NCI-H2227 treated with DMSO at 0.1 percent for 48 hours (cell line): ENCODE measurements at places on chromosomes 16 and 17.

DNA sequence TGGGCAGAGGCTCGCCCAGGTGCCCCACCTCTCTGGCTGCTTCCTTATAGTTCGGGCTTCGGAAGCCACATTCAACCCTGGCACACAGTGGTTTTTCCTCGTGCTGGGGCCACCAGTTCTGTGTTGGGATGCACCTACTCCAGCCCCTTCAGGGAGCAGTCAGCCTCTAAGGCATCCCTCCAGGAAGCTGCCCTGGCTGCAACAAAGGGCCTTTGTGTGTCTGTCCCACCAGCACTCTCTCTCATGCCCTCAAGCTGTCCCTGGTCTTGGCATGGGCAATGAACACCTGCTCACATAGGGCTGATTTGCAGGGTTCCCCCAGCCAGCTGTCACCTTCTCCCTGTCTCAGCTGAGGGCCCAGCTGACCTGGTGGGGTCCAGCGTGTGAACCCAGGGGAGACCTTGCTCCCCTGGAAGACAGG lies 754 bp upstream of the NOXO1 start:
- no peak for DNase-seq

GRCh38 chr16:13231365-13231764 lies 330.0 kb downstream of the SHISA9 start:
- no peak for DNase-seq

DNA sequence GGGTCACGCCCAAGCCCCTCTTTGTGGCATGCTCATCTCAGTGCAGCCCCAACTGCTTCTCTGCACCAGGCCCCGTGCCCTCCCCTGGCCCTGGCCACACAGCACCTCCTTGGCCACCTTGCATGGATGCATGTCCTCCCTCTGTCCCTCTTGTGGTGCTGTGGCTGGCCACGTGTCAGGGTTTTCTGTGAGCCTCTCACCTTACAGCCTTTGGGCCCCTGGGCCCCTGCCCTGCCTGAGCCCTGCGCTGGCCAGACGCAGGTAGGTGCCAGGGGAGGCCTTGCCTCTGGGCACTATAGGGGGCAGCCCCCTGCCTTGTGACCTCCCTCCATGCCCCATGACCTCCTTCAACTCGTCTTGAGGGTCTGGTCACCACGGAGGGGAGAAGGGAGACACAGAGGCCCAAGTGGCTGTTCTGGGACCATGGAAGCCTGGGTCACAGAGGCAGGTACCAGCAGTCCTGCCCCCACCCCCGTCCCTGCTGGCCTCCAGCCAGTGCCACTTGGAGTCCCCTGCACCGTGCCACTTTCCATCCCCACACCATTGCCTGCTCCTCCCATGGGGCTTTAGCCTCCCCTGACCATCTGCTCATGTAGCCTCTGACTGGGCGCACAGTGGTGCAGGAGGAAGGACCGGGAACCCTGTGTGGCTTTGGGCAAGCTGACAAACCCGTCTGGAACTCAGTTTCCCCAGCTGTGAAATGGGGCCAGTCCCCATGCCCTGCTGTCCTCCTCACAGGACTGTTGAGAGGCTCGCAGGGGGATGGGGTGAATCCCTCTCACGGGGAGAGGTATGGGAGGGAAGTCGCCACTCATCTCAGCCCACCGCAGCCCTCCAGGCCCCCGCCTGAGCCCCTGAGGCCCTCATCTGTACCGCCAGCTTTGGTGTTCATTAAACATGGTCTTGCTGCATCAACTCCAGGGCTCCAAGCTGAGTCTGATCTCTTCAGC lies 11.5 kb upstream of the ATP6V0C start:
- no peak for DNase-seq

DNA sequence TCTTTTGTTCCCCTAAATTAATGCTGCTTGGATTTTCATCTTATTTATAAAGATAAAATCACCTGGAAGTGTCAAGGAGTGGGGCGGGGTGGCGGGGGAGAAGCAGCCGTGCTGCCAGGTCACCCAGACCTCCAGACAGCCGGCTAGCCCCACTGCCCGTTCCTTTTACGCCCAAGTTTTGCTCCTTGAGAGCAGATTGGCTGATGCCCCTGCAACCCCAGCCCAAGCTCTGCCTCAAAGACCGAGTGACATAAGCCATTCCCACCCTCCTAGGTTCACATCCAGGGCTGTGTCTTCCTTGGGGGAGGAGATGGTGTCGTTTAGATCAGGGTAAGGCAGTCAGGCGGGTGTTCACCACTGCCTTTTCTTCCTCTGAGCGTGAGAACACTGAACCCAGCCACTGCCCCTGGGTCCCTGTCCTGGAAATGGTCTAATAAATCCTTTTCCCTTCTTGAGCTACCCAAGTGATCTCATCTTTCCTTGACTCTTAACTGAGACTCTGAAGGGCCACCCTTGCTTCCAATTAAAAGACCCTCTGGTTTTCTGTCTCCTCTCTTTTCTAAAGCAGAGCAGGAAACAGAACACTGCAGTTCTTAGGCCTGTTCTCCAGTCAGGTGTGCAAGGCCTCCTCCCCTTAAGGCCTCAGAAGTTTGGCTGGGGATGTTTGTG lies 5.7 kb downstream of the PDF start:
- no peak for DNase-seq

GRCh38 chr16:21598701-21599121 lies 666 bp upstream of the METTL9 start:
- DNase-seq: peak; percentile 26

GRCh38 chr16:57444711-57445110 lies 2.5 kb downstream of the CIAPIN1 start:
- DNase-seq: no peak

DNA sequence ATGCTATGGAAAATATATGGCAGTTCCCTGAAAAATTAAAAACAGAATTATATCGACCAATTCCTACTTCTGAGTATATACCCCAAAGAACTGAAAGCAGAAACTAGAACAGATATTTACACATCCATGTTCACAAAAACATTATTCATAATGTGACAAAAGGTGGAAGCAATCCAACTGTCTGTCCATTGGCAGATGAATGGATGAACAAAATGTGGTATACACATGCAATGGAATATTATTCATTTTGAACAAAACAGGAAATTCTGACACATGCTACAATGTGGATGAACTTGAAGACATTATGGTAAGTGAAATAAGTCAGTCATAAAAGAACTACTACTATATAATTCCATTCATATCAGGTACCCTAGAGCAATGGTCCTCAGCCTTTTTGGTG lies 263.5 kb upstream of the AXIN2 start:
- no peak for DNase-seq

GRCh38 chr17:7824021-7824924 lies 9.7 kb upstream of the KDM6B start:
- DNase-seq: no peak

DNA sequence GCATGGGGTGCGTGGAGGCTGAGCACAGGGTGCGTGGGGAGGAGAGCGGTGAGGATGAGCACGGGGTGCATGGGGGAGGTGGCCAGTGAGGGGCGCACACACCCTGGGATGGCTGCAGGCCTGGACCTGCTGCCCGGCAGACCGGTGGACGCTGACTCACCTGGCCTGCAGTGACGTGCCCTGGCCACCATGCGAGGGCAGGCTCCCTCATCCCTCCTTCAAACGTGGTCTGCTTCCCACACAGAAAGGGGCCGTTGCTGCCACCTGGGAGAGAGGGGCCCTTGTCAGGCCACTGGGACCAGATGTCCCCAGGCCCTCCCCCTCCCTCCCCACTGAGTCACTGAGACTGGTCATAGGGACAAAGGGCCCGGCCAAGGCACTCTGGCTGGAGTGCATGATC lies 20.1 kb upstream of the APRT start:
- DNase-seq: no peak

DNA sequence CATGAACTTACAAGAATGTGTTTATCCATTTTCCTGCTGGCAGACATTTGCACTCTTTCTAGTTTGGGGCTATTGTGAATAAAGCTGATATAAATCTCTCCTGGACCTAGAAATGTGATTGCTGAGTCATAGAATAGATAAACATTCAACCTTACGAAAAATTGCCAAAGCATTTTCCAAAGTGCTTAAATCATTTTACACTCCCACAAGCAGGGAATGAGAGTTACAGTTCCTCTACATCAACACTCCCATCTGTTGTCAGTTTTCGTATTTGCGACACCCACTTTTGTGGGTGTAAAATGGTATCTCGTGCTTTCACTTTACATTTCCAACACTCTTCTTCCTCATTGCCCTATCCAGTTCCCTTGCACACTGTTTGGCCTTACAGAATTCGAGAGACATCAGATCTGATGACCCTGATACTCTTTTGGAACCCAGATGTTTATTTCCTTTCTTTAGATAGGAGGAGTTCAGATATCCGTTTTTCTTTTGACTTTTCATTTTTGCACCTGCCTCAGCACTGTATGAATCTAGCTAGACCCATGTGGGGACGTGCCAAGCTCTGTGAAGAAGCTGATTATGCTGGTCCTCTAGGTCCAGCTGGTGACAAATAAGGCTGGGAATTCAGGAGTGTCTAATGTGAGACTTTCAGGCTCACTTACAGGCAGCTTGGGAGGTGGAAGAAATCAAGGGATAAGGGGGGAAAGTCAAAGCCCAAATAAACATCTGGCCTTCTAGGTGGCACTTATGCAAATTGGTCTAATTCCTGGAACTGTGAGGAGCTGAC lies 14.0 kb downstream of the SOX9 start:
- no peak for DNase-seq

DNA sequence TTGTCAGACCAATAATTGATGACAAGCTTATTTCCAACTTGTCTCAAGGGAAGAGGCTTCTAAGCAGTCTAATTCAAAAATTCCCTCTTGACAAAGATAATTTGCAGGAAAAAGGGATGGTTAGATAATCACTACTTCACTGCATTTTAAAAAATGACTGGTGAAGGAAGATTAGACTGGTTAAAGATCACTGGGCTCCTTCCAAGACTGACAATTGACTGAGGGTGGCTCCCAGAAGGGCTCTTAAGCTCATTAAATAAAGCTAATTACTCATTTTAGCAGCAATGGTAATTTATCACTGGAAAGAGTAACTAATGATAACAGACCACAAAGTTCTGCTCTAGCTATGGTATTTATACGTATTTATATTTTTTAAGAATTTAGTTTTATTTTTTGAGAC lies 4.4 kb upstream of the HEATR3 start:
- DNase-seq: peak; percentile 7

DNA sequence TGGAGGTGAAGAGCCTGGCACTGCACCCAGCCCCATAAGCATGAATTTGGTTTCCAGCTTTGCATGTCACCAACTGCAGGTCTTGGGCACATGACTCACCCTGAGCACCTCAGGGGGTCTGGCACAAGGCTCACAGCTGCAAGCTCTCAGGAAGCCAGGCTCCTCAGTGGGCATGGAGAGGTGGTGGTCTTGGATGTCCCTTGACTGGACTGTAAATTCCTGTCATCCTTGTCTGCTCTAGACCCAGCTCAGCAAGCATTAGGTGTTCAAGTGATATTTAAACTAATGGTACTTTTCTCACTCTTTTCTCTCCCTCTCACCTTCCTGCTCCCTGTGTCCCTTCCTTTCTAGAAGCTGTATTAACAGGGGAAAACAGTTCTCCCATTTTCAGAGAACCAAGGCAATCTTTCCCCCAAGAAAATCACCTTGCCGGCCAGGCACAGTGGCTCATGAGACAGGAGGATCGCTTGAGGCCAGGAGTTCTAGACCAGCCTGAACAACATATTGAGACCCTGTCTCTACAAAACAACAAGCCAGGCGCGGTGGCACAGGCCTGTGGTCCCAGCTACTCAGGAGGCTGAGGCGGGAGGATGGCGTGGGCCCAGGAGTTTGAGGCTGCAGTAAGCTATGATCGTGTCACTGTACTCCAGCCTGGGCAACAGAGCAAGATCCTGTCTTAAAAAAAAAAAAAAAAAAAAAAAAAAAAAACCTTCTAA lies 5.1 kb upstream of the KIFC3 start:
- no peak for DNase-seq

GRCh38 chr16:57689762-57690558 lies 4.6 kb upstream of the DRC7 start:
- no peak for DNase-seq

DNA sequence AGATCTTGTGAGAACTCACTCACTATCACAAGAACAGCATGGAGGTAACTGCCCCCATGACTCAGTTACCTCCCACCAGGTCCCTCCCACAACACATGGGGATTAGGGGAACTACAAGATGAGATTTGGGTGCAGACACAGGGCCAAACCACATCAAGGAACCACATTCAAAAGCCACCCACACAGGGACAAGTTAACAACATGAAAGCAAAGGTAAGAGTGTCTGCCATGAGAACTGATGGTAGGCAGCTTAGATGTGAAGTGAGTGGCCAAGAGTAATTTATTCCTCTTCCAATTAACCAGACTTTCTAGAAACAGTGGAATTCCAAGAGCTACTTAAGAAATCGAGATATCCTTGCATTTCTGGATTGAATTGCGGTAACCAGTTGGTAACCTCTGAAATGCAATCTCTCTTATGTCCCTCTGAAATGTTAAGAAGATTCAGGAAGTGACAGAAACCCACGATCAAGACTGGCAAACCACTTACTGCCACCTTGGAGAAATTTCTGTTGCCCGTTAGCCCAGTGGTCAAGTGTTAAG lies 167.4 kb upstream of the CACNG5 start:
- no peak for DNase-seq

DNA sequence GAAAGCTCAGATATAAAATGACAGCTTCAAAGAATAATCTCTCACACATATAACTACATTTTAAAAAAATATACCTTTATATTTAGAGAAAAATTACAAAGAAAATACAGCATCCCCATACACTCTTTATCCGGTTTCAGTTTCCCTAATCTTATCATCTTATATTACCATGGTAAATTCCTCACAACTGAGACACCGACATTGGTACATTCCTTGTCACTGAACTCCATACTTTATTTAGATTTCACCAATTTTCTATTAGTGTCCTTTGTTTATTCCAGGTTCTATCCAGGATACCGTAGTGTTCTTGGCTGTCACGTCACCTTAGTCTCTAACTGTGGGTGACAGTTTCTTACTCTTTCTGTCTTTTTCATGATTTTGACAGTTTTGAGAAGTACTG lies 22.0 kb upstream of the ABCA10 start:
- DNase-seq: no peak

- no peak for DNase-seq
Observed at GRCh38 chr16:88469615-88470395, 16.7 kb downstream of the ZFPM1 start.

DNA sequence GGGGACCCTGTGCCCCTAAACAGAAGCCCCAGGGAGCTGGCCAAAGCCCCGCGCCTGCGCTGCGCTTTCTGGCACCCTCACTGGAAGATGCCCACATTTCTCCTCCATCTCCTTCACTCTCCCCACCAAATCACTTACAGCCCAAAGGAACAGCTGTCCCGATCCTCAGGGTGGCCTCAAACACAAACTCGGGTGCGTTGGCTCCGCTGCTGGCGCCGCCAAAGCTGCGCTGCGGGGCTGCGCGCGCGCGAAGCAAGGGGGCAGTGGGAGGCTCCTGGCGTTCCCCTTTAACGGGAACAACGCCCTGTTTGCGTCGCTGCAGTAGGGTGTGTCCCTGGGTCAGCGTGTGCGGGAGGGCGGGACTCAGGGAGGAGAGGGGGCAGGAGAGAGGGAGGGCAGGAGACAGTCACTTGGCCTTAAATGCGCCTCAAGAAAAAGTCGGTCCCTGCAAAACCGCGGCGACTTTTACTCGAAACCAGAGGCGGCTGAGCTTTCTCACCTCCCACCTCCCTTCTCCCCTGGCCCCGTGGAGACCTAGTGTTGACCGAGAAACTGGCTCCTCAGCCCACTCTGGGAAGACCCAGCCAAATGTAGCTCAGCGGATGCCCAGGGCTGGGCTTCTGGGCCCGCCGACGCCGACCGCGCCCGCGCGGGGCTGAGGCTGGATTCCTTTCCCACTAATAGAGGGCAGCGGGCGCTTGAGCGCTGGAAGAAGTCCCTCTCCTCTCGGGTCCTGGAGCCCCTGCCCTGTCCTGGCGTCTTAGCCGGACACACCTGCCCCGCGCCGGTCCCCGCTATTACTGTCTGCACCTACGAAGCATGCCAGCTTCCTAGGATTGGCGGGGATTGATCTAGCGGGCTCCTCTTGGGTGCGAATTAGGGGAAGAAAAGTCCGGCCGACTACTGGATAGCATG lies 2.6 kb downstream of the PMP22 start:
- DNase-seq: no peak
